ENCODE measurements at places on chromosomes 6 and 20. TPM values are rescaled to one million over a fixed set of nuclear protein-coding genes. Genes with fewer than 3 reads are reported as not detected.

- DNase-seq = no peak
These were observed 11.2 kb downstream of the MUCL3 start for GRCh38 chr6:30951907-30952469.

- DNase-seq = no peak
These were observed 8.8 kb downstream of the STX16 start for GRCh38 chr20:58659841-58660240.

DNA sequence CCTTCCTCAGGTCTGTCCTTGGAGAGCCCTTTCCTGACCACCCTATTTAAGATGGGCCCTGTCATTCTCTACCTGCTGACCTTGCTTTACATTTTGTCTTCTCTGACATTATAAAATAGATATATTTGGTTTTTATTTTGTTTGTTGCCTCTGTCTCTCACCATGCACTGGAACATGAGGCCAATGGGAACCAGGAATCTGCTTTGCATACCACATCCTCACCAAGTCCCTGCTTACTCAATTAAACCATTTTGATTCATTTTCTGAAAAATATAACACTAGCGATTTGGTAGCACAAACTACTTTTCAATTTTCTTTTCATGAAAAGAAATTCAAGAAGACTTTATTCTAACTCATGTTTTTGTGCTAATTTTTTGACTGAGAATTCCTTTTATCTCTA, 32.8 kb upstream of the POPDC3 start:
- no peak for DNase-seq

- DNase-seq = no peak
These were observed 35.7 kb upstream of the CD93 start for GRCh38 chr20:23121751-23122320.

DNA sequence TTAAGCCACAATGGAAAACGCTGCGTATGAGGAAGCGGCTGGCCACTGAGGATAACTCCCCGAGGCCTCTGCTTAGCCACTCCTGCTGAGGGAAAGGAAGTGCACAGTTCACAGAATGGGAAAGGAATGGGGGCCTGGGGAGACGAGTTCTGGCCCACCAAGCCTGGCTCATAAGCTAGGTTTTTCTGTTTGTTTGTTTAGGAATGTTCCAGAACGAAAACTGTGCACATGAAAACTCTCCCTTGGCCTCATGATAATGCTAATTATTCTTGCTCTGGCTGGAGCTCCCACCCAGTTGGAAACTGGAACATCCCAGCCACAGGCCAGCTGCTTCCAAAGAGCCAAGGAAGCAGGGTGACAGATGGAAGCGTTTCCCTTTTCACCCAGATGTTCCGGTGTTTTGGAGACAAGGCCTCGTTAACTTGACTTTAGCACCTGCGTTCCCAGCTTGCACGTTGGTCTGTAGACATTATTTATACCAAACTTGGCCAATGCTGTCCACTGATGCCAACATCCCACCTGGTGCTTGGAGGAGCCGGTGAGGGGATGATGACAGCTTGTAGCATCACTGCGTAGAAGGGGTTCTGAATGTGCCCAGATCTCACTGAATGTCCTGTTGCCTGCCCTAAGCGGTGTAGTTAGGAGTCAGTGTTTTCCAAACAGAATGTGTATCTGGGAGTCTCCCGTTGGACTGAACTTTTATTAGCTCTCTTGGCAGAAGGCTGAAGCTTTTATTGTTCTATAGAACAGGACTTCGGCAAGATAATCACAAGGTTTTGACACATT, 34.5 kb downstream of the APCDD1L start:
- no peak for DNase-seq

DNA sequence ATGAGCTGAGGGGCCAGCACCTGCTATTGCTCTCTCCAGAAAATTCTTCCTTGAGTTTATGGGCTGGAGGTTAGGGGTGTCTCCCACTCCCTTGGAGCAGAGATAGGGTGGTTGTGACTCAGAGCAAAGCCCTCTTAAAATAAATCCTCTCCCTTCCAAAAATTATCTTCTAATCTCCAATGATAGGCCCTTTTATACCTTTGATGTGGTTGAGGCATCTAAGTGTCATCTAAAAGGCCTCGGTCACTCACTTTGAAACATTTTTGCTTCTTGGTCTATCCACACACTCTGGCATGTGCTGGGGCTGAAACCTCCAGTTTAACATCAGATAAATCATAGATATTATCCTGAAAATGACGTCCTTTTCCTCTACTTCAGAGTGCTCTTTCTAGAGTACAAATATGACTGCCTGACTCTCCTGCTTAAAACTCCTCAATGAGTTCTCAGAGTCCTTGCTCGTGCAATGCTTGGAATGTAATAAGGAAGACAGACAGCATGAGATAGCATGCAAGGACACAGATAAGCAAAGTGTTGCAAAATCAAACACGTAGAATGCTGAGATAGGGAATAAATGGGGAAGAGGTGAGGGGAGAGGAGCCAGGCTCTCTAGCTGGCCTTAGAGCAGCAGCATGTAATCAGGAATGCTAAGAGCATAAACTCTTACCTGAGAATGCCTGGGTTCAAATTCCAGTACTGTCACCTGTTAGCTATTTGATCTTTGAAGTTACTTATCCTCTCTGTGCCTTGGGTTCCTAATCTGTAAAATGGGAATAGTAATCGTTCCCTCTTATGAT, 374.1 kb upstream of the CITED2 start:
- peak; percentile 87 for DNase-seq

- DNase-seq = peak; percentile 73
These were observed 38.3 kb upstream of the SLC32A1 start for GRCh38 chr20:38685853-38686473.

DNA sequence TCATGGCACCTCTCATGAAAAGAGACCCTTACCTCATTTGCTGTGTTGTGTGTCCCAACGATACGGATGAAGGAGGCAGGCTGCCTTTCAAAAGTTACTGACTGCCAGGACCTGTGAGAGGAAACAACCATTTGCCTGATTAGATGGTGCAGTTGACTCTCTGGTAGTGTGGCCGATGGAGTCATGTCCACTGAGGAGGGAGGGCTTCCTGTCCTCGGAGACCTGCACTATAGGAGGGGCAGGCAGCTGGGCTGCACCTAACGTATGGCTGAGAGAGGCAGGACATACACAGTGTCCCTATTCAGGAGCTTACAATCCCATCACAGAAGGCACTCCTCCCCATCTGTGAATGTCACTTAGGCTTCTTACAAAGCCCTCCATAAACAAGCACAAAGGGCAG, 373.0 kb downstream of the ZFAND3 start:
- no peak for DNase-seq

DNA sequence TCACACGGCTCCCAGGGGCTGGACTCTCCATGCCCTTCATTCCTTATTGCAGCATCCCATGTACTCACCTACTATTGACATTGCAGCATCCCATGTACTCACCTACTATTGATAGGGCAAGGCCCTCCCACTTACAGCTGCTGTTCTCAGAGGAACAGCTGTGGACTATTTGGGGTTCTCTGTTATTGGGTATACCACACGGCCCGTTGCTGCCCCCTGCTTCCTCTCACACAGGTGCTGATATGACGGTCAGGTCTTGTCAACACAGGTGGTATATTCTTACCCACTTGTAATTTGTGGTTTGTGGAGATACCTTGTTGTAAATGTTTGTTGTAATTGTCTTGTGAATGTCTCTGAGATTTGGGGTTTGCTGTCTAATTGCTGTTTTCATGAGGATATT, 18.8 kb downstream of the ALDH5A1 start:
- DNase-seq = no peak

- no peak for DNase-seq
These were observed 41.8 kb upstream of the NT5E start for GRCh38 chr6:85408039-85408438.

DNA sequence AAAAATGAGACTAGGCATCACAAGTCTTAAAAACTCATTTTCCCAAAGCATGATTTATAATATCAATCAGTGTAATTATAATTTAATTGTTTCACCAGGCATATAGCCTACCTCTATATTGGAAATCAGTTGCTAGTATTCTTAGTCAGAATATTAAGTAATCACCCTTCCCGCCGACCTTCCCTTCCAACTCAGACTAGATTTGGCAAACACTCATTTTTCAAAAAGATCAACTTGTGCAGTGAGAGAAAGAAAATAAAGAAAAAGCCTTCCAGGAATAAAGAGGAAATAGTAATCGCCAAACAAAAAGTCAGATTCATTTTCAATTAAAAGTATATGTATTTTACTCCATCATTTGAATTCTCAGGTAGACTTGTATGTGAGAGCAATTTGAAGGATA, 1.9 kb upstream of the BMP5 start:
- no peak for DNase-seq

GRCh38 chr6:151239603-151240035, at the start of gene AKAP12:
Gene AKAP12 (plus strand): TSS chr6:151239967. CDS start chr6:151240563, 596 bp downstream.
- peak; percentile 62 for DNase-seq

DNA sequence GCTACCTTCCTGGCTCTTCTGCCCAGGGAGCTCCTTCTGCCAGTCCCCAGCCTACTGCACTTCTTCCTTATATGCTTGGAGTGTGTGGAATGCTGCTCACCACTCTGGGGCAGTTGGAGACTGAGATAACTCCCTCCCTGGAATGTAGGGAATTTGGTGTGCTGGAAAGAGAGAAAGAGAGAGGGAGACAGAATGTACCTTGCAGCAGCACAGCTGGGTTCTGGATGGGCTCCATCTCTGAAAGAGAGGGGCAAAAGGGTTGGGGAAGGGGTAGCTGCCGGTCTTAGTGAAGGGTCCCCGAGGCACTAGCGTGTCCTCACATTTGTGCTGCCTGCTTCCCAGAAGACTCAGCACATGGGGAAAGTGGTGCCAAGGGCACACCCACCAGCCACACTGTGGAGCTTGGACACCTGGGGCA, 40.2 kb upstream of the DDR1 start:
- DNase-seq = peak; percentile 74

- peak; percentile 98 for DNase-seq
These were observed 265.3 kb downstream of the UST start for GRCh38 chr6:149012040-149012545.

DNA sequence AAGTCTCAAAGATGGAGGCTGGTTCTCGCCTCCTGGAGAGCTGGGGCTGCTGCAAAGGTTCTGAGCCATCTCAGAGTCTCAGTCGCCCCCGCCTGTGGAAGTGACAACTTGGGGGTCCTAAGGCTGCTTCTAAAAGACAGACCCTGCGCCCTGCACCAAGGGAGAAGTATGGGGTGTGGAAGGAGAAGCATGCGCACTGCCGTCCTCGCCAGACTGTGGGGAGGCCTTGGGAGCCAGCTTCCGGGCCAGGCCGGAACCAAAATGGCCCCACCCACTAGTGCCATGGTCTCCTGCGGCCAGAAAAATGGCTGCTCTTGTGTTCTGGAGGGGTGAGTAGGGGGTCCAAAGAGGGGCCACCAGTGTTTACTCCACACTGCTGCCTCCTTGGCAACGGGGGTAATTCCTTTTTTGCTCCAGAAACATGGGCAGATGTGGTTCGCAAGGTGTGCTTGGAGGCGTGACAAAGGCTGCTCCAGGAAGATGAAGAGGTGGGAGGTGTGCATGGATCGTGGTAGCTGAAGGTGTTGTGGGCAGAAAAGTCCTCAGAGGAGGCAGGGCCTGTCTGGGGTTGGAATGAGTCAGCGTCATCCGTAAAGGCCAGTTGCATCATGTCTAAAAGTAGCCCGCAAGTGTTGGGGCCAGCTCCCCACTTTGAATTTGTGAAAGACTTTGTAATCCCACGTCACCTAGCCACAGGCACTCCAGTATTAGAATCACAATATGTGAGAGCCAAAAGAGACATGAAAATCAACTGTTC, 329.8 kb upstream of the SOX4 start:
- no peak for DNase-seq

GRCh38 chr6:163490826-163491577, 76.5 kb downstream of the QKI start:
- peak; percentile 55 for DNase-seq

- DNase-seq = peak; percentile 74
These were observed 18.5 kb upstream of the C6orf141 start for GRCh38 chr6:49531774-49532569.

DNA sequence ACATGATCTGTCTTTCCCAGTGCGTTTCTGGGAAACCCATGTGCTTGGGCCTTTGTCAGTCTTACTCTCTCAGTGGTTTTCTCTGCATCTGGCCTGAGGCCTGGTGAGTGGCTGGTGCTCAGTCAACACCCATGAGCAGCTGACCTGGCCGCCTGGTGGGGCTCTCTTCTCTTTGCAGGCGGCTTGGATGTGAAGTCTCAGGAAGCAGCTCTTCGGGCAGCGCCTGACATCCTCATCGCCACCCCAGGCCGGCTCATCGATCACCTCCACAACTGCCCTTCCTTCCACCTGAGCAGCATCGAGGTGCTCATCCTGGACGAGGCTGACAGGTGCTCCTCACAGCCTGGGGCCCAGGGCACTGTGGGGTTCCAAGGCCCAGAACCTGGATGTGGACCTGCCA, 10.8 kb downstream of the DDX27 start:
- DNase-seq = no peak

DNA sequence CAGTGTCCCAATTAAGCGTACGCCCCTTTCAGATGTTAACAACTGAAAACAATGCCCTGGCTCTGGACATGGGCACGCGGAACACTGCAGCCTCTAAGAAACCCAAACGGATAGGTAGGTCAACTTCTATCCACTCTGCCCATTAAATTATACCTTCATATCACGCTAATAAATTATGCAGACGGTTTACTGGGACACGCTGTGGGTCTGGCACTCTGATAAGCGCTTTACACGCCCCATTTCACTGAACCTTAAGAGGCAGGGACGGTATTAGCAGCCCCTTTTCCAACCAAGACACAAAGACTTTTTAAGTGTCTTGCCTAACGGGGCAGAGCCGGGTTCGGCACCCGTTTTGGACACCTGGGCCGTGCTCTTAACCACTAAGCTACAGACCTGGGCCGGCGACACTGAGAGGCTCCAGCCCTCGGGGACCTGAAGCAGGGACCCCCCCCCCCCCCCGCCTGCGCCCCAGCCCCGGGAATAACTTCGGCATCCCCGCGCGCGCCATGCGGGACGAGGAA, 744 bp downstream of the STAU1 start:
- peak; percentile 23 for DNase-seq

DNA sequence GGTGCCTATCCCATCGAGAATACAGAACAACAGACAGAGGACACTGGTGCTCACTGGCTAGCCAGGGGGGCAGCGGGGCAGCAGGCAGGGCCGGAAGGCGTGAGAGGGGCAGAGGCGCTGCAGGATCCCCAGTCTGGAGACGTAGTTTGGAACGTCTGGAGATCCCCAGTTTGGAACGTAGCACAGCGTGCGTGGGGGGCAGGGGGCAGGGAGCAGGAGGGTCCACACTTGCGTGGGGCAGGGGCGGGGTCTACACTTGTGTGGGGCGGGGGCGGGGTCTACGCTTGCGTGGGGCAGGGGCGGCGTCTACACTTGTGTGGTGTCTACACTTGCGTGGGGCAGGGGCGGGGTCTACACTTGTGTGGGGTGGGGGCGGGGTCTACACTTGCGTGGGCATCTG, 107.2 kb downstream of the DACT2 start:
- no peak for DNase-seq

- peak; percentile 52 for DNase-seq
These were observed 35.4 kb upstream of the E2F3 start for GRCh38 chr6:20366082-20366830.

- no peak for DNase-seq
These were observed 94.2 kb downstream of the FAM50B start for GRCh38 chr6:3943331-3943765.

Gene MACROD2
- total RNA-seq = 69.6 TPM

Gene DHX16
- total RNA-seq = 19.5 TPM

Gene GSTA3
- total RNA-seq = not detected

Gene ULBP3
- not detected for total RNA-seq

Gene MDFI
- total RNA-seq = 67.7 TPM

Gene ECHDC1
- 23.8 TPM for total RNA-seq

Gene ETV7
- total RNA-seq = 0.96 TPM

Gene FABP7
- total RNA-seq = 17.3 TPM

Gene FRMD1
- 1.7 TPM for total RNA-seq
